ENCODE measurements at places on chromosomes 5 and 9.
A peak's percentile ranks its signal among the peaks of the same experiment; 100 is the strongest.

DNA sequence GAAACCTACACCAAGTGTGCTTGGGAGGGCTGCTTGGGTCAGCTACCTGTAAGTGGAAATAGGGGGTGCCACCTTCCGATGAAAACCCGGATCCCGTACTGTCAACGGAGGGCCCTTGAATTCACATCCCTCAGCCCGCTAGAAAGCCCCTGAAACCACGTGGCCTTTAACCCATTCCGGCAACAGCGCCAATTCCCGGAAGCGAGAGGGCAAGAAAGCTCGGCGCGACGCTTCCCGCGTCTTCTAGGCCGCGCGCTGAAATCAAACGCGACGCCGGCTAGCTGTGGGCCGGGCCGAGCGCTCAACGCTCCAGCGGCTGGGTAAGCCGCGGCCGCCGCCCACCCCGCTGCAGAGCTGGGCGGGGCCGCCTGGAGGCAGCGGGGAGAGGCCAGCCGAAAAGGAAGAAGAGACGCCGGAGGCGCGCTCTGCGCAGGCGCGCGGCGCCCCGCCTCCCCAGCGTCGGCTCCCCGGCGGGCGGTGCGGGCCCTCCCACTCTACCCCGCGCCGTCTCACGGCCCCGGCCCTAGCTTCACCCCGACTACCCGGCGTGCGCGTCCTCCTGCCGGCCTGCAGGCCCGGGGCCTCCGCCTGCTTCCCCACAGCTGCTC is at the start of gene KIF2A:
Gene KIF2A, plus strand, starts transcription at position 492 of the 608 bp plus-strand sequence. CDS start 267 bp downstream, outside the sequence.
- peak; percentile 84 for DNase-seq

GRCh38 chr5:154103233-154103632 is 64.5 kb downstream of the MFAP3 start:
- no peak for DNase-seq

- no peak for DNase-seq
Measured at GRCh38 chr9:131719262-131719908, 20.5 kb downstream of the RAPGEF1 start.

DNA sequence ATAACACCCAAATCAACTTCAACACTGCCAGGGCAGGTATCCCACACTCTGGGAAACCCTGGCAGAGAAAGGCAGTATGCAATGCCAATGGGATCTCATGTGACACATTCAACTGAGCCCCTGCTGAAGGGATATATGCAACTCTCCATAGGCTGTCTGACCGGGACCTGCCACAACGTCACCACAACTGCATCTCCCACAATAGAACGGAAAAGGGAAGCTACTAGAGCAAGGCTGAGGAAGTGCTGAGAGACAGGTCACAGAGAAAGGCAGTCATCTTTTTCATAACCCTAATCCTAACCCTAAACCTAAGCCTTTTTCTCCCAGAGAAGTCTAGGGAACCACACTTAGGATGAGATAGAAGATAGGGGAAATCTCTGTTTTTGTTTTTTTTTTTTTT is 345.9 kb upstream of the CD180 start:
- DNase-seq, result no peak

DNA sequence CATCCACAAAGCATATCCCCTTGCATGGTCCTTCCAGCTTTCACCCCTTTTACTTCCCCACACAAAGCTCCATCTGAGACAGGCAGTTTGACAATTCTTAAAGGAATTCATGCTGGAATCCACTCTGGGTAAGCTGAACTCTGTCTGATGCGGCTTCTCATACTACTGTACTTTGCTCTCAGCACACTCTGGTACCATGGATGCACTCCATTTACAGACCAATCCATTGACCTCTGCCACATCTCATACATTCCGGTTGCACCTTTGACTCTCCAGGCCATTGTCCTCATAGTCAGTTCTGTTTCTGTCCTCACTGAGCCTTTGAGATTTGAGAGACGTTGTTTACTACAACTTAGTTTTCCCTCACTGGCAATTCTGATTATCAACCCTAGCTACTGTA is 12.2 kb downstream of the SPATA9 start:
- DNase-seq, result no peak

DNA sequence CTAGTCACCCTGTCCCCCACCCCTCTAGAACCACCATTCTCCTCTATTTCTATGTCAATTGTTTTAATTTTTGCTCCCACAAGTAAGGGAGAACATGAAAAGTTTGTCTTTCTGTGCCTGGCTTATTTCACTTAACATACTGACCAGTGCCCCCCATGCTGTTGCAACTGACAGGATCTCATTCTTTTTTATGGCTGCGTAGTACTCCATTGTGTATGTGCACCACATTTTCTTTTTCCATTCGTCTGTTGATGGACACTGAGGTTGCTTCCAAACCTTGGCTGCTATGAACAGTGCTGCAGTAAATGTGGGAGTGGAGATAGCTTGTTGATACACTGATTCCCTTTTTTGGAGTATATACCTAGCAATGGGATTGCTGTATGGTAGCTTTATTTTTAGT is 7.4 kb upstream of the TERT start:
- DNase-seq, result no peak

GRCh38 chr5:167853421-167853820 is 438.0 kb upstream of the WWC1 start:
- no peak for DNase-seq

- DNase-seq, result peak; percentile 74
Measured at GRCh38 chr9:37928552-37929430, 24.9 kb upstream of the SLC25A51 start.

DNA sequence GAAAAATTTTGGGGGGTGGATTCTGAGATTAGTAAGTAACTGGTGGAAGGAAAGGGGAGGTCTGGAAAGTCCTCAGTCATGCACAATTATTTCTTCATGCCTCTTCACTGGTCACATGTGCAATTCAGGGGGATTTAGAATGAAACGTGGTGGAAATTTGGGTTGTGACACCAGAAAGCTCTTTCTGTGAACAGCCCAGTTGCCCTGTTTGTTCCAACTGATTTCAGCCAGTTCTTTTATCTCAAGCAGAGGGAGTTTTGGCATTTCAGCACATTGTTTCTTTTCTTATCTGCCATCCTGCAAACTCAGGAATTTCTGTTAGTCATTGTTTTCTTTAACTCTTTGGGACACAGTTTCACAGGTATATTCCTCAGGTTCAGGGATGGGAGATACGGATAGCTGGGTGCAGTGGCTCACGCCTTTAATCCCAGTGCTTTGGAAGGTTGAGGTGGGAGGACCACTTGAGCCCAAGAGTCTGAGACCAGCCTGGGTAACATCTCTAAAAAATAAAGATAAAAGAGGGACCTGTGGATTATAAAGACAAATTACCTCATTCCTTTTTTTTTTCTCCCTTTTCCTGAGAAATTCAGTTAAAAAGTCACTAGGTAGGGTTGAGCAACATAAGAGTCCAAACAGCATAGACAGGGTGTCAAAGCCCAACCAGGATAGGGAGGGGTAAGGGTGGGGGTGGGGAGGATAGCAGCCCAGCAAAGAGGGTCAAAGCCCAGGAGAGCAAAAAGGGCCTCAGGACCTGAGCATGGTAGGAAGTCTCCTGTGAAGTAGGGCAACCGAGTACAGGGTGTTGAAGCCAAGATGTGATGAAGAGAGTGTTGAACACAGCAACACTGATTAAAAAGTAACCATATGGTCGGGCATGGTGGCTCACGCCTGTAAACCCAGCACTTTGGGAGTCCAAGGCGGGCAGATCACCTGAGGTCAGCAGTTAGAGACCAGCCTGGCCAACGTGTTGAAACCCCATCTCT is 5.4 kb upstream of the B4GALT1 start:
- no peak for DNase-seq

DNA sequence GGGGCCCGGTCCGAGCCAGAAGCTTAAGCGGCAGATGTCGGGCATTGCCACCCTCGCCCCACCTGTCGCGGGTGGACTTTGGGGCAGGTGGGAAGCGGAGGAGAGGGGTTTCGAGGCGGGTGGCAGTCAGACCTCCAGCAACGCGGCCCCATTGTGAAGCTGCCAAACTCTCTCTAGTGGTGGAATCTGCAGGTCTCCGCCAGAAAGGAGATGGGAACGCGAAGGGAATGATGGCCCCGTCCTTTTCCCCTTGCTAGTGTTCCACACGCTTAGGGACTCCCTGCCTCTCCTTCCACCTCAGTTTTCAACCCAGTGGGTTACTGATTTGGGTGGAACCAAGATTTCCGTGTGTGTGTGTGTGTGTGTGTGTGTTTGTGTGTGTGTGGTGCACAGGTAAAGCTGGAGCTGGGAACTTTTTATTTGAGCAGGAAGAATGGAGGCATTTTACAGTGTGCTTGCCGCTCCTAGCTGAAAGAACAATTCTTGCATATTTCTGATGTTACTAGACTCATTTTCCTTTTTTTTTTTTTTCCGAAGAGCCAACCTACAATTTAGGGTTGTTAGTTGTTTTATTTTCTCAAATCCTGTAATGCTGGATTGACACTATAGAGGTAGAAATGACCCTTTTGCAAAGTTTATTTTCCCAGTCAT is 1.3 kb downstream of the MACIR start:
- DNase-seq, result peak; percentile 18

- DNase-seq, result no peak
Measured at GRCh38 chr5:135662061-135662481, 83.3 kb upstream of the CXCL14 start.

DNA sequence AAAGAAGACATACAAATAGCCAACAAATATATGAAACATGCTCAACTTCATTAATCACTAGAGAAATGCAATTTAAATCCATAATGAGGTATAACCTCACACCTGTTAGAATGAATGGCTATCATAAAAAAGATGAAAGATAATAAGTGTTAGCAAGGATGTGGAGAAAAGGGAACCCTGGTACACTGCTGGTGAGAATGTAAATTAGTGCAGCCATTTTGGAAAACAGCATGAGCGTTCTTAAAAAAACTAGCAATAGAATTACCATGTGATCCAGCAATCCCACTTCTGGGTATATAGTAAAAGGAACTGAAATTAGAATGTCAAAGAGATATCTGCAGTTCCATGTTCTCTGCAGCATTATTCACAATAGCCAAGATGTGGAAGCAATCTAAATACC is 64.2 kb upstream of the CEP78 start:
- DNase-seq, result no peak

DNA sequence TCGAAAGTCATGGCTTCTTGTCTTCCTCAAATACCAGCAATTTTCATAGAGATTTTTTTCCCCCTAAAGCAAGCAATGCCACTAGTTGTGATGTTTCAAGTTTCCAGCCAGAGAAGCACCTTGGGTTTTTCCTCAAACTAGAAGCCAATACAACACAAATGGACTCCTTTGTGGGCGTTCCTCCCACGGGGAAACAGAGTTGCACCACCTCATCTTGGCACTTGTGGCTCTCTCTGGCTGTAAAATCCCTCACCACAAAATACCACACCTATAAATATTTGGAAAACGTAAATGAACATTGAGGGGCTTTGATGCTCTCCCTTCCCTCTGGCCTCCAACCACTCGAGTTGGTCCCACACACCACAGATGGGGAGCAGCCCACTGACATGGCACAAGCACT is 67.2 kb upstream of the PCA3 start:
- no peak for DNase-seq

DNA sequence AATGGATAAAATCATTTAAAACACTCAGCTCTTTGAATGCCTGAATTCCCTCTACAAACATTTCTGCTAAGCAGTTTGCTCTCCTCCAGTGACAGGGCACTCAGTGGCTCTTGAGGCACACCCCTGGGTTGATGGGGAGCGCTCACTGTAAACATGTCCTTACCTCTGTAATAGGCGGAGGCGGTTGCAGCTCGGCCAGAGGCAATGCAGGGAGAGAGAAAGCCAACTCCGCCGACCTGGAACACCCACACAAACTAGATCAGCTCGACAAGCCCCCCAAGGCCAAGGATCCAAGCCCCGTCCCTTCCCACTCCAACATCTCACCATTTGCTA is 329 bp downstream of the CDC23 start:
- DNase-seq, result no peak

DNA sequence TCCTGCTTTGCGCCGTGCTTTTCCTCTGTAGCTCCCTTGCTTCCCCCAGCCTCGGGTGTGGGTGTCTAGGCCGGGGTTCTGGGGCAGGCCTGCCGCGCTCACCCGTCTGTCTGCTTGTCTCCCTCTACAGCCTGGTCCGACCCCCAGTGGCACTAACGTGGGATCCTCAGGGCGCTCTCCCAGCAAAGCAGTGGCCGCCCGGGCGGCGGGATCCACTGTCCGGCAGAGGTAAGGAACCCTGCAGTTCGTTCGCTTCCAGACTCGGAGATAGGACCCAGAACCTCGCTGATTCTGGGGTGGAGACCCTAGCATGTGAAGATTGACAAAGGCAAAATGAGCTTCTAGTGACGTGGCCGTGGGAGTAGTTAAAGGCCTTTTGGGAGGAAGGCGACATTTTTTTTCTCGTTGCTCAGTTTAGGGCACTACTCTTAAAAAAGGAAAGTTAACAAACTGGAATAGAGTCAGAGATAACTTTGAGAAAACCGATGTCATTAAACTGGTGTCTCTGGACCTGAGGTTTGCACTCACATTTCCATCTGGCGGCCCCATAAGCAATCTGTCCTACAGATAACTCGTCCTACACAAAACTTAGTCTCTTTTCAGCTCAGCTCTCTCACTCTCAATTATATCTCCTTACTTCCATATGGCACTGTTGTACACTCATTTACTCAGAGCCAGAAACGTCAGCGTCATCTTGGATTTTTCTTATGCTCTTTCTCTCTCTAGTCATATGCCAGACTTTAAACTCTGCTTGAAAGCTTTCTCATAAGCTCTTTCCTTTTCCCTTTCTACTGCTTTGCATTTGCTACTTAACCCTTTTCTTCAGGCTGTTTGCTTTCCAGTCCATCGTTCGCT is 561 bp downstream of the SEC61B start:
- DNase-seq, result no peak

DNA sequence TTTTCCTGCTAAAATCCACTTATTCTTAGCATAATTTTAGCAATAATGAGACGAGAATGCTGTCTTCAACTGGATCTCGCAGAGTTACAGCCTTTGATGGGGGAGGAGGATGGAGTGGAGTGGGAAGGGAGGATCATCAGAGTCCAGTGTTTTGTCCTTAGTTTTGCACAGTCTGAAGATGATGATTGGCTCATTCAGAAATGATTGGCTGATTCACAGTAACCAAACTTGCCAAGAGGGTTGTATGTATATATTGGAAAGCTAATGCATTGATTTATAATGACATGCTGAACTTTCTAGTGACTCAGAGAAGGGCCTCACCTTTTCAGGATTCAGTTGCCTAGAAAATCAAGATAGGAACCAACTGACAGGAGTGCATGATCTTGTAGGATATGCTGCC is 448.0 kb downstream of the CCDC171 start:
- no peak for DNase-seq

DNA sequence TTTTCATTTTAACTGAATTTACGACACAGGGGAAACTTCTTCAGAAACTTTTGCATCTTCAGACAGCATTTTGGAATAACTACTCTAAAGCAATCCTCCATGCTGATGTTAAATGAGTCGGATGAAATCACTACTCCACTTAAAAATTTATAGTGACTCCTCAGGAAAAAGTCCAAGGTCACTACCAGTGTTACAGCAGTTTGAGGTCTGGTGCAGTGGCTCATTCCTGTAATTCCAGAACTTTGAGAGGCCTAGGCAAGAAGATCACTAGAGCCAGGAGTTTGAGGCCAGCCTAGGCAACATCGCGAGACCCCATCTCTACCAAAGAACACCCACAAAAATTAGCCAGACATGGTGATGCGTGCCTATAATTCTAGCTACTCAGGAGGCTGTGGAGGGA is 5.9 kb upstream of the GAS1 start:
- no peak for DNase-seq

GRCh38 chr5:131389096-131389868 is 125.4 kb downstream of the CDC42SE2 start:
- DNase-seq, result no peak
